Muscle of leg (tissue), 16 donors: ENCODE measurements at places on chromosomes 16 and 17. TPM values are rescaled to one million over a fixed set of nuclear protein-coding genes. Genes with fewer than 3 reads are reported as not detected.

DNA sequence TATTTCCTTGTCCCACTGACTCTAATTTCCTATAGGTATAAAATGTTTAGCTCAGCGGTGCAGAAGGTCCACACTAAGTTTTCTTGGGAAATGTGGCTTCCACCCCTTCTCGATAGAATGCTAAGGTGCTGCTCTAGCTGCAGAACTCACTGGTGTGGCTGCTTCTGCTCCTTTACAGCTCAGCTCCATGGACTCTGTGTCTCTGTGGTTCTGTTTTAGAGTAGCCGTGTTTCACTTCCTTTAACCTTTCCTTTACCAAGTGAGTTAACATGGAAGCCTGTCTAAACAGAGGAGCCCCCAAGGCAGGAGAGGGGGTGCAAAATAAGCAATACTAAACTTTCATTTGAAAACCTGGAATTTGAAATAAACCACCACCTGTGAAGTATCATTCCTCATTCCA lies 65.3 kb downstream of the SPECC1 start:
- no peak for DNase-seq

- peak; percentile 82 for DNase-seq
Observed at GRCh38 chr16:67881621-67882161, 3.0 kb upstream of the NRN1L start.

DNA sequence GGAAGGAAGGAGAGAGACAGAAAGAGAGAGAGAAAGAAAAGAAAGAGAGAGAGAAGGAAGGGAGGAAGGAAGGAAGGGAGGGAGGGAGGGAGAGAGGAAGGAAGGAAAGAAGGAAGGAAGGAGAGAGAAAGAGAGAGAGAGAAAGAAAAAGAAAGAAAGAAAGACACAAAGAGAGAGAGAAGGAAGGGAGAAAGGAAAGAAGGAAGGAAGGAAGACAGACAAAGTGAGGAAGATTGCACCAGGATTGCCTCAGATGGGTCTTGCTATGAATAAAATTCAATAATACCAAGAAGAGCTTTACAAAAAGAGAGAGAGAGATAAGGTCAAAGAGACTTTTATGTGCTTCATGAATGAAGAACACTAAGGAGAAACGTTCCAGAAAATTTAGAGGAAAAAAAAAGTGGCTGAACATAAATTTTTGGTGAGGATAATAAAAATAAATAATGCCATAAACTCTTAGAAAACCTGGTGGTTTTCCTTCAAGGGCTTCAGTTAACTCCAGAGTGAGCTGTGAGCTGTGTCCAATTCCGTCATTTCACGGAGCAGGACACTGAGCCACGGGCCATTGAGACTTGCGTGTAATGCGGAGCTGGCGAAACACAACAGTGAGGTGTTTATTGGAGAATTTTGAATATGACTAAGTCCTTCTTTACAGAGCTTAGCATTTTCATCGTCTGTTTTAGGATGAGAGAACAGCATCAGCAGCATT lies 72.7 kb upstream of the TNRC6C start:
- DNase-seq = no peak

DNA sequence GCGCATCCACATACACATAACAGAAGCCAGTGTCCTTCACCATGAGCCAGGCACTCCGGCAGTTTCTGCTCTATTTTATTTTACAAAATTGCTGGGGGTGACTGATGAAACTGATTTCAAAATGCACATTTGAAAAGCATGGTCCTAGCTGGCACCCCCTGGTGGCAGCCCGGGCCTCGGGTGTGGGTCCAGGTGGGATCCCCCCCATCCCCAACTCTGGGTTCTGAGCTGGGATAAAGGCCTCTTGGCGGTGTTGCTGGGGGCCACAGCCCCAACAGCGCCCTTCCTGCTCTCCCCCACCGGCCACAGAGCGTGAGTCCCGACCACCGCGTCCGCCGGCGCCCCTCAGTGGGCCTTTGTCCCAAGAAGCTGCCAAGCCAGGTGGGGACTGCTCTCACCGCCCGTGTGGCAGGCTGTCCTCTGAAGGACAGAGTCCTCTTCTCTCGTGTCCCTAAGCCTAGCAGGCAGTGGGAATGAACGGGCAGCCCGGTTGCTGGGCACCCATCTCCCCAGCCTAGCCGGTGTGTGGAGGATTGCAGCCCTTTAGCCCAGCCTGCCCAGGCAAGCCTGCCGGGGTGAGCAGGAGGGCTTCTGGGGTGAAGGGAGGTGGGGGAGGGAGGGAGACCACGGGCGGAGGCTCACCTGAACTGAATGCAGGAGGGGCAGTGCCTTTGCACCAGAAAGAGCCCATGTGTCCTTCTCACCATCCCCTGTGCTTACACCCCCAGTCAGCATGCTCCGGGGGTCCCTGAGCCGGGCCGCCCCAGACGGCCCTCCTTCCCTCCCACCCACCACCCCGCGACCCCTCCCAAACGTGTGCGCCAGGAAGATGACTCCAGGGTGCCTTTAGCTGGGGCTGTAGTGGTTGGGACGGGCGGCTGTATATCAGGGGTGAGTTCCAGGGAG lies 898 bp downstream of the SNAI3 start:
- DNase-seq = no peak

DNA sequence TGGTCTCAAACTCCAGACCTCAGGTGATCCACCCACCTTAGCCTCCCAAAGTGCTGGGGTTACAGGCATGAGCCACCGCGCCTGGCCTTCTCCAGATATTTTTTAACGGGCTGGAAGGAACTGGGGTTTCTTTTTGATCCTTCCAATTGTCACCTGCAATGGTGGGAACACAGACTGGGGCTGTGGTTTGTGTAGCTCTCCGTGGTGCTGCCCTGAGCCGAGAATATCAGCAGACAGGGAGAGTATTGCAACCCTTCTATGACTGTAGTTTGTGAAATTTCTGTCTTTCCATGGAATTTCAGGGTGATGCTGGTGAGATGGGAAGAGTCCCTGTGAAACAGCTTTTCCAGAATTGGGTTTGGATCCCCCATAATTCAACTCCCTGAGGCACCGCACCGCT lies 263.5 kb downstream of the ENGASE start:
- peak; percentile 26 for DNase-seq

- peak; percentile 90 for DNase-seq
Observed at GRCh38 chr17:63433746-63434591, 12.1 kb downstream of the CYB561 start.

DNA sequence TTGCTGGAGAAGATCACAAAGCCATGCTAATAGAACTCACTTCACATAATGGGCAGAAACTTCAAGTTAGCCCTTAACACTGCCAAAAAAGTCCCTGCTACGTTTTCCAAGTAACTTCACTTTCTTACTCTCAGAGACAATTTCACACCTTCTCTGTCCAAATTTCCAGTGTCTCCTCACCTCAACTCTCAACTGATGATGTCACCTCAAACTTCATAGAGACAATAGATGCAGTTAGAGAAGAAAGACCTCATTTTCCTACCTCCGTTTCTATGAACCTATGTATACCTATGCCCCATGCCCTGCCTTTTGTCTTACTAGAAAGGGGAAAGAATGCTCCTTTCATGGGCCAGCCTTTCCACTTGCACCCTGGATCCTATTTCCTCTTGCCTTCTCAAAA lies 14.2 kb upstream of the EFCAB3 start:
- DNase-seq = no peak

DNA sequence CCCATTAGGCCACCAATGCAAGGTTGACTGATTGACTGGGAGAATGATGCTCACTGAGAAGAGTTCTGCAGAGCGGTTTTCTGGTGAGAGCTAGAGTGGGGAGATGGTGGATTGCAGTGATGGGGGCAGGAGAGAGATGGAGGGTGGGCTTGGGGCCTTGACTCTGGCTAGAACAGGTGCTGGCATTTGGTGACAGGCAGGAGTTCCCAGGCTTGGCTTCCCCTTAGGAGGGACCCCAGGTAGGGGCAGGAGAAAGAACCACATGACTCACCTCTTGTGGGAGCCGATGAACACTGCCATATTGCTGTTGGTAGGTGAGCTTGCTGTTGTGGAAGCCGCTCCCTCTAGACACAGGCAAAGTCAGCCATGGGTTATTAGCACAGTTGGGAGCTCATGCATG lies 8.0 kb downstream of the CD300LB start:
- DNase-seq = no peak

DNA sequence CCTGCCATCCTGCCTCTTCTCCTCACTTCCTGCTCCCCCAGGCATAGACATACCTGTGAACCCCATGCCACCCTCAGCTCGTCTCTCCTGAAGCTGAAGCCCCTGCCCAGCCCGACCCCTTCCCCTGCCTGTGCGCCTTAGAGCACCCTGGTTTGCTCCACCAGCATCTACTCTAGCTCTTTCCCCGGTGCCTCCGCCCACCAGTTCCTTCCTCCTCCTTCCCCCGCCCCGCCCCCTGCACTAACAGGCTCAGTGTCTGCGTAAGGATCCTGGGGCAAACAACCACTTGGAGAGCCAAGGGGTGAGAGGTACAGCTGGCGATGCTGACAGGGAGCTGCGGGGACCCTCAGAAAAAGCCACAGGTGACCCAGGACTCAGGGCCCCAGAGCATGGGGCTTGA lies 1.9 kb downstream of the GPR142 start:
- peak; percentile 33 for DNase-seq

DNA sequence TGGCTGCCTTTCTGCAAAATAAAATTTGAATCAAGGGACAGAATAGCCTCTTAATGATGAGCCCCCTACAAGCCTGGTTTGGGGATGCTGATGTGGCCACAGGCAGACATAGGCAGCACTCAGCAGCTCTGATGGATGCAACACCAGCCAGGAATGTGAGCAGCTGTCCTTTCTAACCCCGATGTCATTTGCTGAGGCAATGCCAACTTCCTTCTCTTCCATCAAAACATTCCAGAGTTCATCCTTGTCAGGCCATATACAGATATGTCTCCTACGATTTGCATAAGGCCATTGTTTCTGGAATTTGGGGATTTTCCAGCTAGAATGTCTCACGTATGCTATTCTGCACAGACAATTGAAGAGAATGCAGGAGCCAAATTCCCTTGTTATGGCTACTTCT lies 52.1 kb upstream of the MYOCD start:
- DNase-seq = peak; percentile 13

DNA sequence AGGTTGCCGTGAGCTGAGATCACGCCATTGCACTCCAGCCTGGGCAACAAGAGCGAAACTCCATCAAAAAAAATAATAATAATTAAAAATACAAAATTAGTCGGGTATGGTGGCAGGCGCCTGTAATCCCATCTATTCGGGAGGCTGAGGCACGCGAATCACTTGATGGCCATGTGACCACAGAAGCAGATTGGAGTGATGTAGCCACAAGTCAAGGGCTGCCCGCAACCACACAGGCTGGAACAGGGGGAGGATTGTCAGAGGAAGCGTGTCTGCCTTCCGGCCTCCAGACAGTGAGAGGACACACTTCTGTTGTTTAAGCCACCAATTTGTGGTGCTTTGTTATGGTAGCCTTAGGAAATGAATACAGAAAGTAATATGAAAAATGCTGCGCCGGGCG lies 11.8 kb upstream of the NAGS start:
- no peak for DNase-seq

GRCh38 chr16:1413684-1414531 lies 596 bp downstream of the UNKL start:
- DNase-seq = peak; percentile 54

GRCh38 chr16:59878999-59879398 lies 1144.9 kb upstream of the GOT2 start:
- DNase-seq = no peak

GRCh38 chr16:88686062-88686438 lies 257 bp downstream of the SNAI3 start:
- no peak for DNase-seq

DNA sequence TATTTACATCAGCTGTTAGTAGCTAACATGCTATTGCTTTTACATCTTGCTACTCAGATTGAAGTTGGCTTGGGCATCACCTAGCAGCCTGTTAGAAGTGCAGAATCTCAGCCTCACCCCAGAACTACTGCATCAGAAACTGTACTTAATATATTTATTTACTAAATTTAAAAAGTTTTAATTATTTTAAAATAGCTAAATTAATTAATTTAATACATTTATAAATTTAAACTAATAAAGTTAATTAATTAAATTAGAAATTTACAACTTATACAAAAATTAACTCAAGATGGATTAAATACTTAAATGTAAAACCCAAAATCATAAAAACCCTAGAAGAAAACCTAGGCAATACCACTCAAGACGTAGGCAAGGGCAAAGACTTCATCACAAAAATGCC lies 38.9 kb upstream of the GNA13 start:
- no peak for DNase-seq

DNA sequence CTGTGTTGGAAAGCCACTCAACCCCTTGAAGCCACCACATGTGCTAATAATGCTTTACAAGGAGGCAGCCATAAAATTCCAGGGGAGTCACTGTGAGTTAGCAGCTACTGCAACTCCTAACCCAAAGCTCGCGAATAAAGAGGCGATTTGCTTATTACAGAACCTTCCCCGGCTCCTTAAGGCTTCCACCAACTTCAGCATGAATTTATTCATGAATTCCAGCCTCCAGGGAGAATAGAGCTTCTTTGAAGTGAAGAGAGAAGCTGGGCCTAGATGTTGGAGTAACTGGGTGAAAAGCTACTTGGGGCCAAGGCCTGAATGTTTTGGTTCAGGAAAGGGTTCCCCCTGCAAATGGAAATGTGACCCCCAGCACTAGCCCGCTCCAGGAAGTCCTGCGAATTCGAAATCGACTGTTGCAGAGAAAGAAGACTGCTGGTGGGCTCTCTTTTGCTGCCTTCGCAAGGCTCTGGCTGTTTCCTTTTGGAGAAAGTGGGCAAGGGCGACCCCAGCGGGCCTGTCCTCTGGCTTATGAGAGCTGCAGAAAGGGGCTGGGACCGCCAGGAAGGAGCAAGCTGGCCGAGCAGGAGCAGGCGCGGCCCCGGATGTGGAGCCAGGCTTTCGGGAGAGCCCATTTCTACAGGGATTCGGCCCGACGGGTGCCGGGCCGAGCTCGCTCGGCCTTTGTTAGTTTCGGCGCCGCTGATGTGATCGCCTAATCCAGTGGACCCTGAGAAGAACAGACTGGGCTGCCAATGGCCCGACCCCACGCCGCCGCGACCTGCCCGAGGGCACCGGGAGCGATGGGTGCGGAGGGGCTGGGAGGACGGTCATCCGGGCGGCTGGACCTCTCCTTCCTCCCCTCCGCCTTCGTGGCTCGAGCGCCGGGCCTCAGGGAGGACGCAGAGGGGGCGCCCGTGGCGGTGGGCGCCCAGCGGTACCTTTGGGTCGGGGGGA lies 7.6 kb downstream of the CBX8 start:
- no peak for DNase-seq

- peak; percentile 42 for DNase-seq
Observed at GRCh38 chr17:82862737-82863382, 23.0 kb upstream of the ZNF750 start.

KCNAB3 gene
- total RNA-seq = 2.4 TPM

TCAP gene
- 286 TPM for total RNA-seq

OR1A1 gene
- total RNA-seq = not detected

TNFRSF17 gene
- total RNA-seq = not detected

ELMO3 gene
- 0.80 TPM for total RNA-seq

FHOD1 gene
- total RNA-seq = 9.7 TPM

SYT17 gene
- total RNA-seq = 3.1 TPM
